ENCODE measurements at places on chromosomes 13 and 19.

DNA sequence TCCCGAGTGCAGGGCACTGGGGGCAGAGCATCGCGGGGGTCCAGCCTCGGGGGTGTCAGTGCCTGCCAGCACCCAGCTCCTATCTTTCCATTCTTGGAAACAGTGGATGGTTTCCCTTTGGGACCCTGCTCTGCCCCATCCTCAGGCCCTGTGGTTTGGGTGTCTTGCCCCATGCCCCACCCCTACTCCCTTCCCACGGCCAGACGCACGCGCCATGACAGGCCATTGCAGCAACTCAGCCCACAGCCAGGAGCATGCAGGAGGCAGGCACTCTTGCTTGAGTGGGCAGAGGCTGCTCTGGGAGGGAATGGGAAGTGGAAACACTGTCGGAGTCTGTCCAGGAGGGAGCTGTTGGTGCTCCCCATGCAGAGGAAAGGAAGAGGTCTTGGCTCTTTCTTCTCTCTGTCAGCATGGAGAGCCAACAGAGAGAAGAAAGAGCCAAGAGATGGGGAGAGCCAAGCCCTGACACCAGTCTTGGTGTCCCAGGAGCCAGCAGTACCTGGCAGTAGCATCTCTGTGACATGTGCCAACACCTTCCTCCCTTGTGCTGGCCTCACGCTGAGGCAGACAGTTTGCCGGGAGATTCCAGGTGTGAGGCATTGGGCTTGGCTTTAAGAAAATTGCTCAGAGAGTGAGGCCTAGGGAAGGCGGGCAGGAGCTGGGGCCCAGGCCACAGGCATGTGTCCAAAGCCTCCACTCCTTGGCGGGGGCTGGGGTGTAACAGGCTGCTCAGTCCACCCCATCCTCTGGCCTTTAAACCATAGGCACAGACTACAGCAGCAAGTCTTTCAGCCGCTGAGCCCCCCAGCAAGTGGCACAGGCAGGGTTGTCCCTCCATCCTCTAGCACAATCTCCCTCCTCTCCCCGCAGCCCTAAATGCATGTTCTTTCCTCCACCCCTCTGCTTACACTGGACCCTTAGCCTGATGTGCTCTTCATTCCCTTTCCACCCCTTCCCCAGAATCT lies 86.7 kb upstream of the UQCRFS1 start:
- no peak for DNase-seq

- no peak for DNase-seq
Measured at GRCh38 chr13:99686157-99686572, 184.9 kb downstream of the TM9SF2 start.

- no peak for DNase-seq
Measured at GRCh38 chr19:11164879-11165406, 9.4 kb upstream of the SPC24 start.

DNA sequence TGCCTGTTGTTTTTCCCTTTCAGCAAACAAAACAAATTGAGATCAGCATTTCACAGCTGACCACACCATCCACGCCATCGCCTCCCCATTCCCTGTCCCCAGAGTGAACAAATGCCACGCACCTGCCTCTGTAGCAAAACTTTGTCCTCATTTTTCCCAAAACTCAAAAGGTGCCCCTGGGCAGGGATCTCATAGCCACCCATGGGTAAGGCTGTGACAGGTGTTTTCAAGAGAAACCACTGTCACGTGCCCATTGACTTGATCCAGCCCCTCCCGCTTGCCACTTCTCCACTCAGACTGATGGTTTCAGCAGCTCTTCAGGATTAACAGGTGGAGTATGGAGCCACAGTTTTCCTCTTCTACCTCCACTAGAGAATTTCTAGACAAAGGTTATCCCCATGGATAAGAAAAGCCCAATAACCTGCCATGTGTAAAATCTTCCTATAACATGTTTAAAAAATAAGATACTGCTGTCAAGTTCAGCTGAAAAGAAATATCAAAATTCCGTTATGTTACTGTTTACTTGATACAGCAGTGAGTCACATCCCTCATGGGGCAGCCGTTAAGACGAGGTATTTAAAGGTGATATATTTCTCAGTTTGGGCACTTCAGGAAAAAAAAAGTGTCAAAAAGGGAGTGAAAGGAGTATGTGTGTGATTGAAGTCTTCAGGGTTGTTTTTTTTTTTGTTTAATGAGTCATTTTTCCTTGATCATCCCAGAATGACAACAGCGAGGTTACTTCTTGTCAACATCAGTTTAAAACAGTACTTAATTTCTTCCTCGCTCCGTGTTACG lies 63.5 kb upstream of the GPR183 start:
- DNase-seq, result no peak

DNA sequence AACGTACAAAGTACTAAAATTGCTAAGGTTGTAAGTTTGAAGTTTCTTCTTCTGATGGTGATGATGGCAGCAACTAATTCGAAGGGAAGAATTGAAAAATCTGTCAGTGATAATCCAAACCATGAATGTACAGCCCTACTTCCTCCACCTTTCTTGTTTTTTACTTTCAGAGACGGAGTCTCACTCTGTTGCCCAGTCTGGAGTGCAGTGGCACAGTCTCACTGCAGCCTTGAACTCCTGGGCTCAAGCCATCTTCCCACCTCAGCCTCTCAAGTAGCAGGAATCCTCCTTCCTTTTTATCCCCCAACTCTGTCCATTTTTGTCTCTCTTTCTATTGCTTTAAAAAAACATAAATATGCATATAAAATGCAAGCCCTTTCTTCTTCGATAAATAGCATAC lies 112.3 kb upstream of the SOX21 start:
- no peak for DNase-seq

DNA sequence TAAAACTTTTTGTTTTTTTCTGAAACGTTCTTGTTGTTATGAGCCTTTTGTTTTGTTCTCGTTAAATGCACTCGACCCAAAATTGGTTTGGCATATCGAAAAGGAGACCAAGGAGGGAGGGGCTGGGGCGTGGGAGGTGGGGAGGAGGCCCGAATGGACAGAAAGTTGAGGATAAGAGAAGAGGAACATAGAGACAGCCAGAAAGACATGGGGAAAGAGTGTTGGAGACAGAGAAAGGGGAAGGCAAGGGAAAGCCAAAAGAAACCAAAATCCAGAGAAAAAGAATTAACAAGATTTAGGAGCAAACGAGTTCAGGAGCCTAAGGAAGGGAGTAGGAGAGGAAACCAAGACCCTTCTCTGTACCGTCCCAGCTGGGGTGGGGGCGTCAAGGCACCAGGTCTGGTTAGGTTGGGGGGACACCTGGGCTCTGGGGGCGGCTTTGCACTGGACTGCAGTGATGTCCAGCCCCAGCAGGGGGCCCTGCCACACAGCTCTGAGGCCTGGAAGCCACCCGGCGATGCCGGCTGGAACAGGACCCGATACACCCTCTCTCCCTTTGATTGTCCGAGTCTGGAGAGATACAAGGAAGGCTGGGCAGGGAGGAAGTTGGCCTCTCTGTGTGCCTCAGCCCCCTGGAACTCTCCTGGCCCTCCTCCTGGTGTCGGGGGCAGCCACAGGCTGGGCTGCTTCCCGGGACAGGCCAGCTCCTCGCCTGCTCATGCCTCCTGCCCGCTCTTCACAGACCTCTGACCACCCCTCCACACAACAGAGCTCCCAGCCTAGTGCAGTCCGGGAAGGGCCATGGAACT lies 11.6 kb upstream of the ASF1B start:
- peak; percentile 21 for DNase-seq

- DNase-seq, result no peak
Measured at GRCh38 chr13:102322211-102322610, 79.6 kb downstream of the FGF14 start.

- no peak for DNase-seq
Measured at GRCh38 chr13:105979131-105980011, 556.1 kb downstream of the EFNB2 start.

GRCh38 chr13:112775791-112776279 lies 86.0 kb downstream of the ATP11A start:
- no peak for DNase-seq

- DNase-seq, result no peak
Measured at GRCh38 chr13:42041011-42041683, 7.3 kb upstream of the DGKH start.

- DNase-seq, result no peak
Measured at GRCh38 chr13:21594715-21595545, 9.0 kb downstream of the MICU2 start.

DNA sequence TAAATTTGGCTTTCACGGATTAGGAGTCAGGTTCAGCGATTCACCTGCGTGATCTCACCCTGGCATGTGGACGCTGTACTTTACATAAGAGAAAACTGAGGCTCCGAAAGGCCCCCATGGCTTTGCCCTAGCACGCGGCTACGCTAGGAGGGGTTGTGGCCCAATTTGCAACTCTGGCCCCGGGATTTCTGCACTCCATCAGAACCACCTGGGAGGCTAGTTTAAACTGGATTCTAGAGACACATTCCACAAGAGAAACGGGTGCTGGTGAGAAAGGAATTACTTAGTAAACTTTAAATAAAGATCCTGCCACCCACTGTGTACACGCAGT lies 6.2 kb downstream of the BCL3 start:
- DNase-seq, result no peak

DNA sequence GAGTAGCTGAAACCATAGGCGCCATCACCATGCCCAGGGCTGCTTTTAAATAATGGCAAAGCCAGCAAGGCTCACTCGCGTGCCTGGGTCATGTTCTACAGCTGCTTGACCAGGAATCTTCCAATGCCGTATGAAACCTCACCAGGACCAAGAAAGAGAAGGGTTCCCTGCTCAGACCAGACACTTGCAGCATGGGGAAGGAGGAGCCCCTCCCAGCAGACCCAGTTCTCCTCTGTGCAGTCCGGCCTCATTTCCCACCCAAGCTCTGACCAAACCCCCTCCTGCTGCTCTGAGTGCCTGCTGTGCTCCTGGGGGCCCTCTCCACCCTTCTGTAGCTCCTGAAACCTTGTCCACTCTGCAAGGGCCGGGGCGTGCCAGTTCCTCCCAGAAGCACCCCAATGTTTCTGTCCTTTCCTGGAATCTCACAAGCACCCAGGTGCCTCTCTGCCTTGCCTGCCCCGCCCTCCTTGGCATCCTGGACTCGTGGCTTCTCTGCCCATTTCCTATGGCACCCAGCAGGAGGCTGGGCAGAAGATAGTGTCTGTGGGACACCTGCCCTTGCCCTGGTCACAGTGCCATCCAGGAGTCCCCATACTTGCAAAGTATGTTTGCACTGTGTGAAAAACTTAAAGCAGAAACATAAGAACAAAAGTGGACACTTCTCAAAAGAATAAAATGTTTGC lies 6.8 kb upstream of the SLC7A9 start:
- DNase-seq, result no peak

DNA sequence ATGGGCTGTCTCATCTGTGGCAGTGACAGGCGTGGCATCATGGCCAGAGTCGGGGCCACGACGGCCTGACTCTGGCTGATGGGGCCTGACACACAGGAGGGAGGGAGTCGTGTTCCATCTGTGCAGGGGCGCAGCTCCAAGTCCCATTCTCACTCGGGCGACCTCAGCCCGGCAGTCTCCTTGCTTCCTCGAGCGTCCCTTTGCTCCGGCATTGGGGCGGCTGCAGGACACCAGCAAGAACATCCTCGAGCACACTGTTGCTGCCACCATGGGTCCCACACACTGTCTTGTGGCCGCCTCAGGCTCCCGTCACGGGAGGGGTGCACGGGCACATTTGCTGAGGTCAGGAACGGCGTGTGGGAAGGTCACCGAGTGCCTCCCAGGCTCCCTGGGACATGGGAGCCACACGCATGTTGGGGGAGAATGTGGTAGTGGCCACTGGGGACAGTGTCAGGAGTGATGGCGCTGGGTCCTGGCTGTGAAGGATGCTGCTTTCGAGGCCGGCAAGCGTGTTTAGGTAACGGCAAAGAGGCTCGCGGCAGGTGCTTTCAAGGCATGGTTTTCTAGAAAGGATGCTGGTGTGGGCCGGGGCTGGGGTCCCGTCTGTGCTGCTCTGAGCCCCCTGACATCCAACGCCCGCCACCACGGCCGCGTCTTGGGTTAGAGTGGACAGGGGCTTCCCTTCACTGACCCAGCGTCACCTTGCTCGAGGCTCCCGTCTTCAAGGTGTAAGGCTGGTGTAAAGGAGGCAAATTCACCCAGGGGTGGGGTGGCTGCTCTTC lies 3.4 kb downstream of the IZUMO4 start:
- no peak for DNase-seq

DNA sequence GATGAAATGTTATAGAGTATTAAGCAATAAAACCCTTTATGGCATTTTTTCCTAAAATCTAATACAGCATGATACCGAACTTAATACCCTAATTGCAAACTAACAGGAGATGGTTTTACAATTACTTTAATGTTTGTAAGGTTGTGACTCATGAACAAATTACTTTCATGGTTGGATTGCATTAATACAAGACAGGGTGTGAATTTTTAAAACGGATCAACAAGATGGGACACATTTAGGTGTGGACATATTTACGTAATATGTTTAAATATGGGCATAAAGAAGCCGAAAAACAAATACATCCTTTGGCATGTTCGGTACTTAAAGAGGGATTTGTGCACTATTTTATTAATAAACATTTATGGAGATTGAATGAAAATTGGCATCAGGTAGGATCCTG lies 168.3 kb upstream of the SPRY2 start:
- DNase-seq, result no peak

DNA sequence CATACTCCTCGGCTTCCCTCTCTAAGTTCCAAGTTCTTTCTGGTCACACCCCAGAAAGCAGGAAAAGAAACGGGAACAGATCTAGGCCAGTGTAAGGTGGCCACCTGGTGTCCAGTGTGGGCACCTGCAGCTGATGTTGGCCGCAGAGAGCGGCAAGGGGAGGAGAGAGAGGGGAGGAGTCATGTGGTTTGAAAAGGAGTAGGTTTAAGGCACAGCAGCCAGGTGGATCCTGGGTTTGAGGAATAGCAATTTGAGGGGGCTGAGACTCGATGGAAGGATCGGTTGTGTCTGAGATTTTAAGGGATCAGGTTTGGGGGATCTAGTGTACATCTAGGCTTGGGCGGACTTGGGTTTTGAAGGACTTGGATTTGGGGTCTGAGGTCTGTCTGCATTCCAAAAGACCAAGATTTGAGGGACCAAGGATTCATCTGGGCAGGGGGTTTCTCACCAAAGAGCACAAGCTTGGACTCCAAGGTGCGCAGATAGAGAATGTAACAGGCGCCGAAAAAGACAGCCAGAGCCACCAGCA lies 1.2 kb downstream of the RABAC1 start:
- no peak for DNase-seq

- DNase-seq, result no peak
Measured at GRCh38 chr13:45299194-45299593, 41.8 kb downstream of the TPT1 start.

GRCh38 chr19:19213426-19214158 lies 1.8 kb downstream of the NCAN start:
- DNase-seq, result no peak

- no peak for DNase-seq
Measured at GRCh38 chr19:40552848-40553247, 23.8 kb upstream of the SHKBP1 start.

DNA sequence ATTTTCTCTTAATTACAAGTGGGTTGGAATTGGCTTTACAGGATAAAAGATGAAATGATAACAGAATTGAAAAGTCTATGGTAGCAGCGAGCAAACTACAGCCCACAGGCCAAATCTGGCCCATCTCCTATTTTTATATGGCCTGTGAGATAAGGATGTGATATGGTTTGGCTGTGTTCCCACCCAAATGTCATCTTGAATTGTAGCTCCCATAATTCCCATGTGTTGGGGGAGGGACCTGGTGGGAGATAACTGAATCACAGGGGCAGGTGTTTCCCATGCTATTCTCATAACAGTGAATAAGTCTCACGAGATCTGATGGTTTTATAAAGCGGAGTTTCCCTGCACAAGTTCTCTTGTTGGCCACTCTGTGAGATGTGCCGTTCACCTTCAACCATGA lies 19.0 kb downstream of the CRYL1 start:
- no peak for DNase-seq

- DNase-seq, result no peak
Measured at GRCh38 chr13:42153199-42154113, 105.0 kb downstream of the DGKH start.

All from activated CD4-positive, CD25-positive, alpha-beta regulatory T cell (primary cell).